ENCODE measurements at places on chromosomes 4 and X. TPM values are rescaled to one million over a fixed set of nuclear protein-coding genes. Genes with fewer than 3 reads are reported as not detected.

The C1GALT1C1 gene
- 32.5 TPM for total RNA-seq

The FSTL5 gene
- 0.02 TPM for total RNA-seq

The CXXC4 gene
- total RNA-seq, result not detected

The PHKA2 gene
- total RNA-seq, result 11.1 TPM

The SULT1E1 gene
- not detected for total RNA-seq

The DLG3 gene
- 3.2 TPM for total RNA-seq

The ZXDA gene
- 1.6 TPM for total RNA-seq

The LANCL3 gene
- not detected for total RNA-seq

Data from A549 treated with CpdA at 1 μM for 4 hours (cell line).